SHP77 (cell line): ENCODE measurements at places on chromosomes 11 and 22.
A peak's percentile ranks its signal among the peaks of the same experiment; 100 is the strongest.

DNA sequence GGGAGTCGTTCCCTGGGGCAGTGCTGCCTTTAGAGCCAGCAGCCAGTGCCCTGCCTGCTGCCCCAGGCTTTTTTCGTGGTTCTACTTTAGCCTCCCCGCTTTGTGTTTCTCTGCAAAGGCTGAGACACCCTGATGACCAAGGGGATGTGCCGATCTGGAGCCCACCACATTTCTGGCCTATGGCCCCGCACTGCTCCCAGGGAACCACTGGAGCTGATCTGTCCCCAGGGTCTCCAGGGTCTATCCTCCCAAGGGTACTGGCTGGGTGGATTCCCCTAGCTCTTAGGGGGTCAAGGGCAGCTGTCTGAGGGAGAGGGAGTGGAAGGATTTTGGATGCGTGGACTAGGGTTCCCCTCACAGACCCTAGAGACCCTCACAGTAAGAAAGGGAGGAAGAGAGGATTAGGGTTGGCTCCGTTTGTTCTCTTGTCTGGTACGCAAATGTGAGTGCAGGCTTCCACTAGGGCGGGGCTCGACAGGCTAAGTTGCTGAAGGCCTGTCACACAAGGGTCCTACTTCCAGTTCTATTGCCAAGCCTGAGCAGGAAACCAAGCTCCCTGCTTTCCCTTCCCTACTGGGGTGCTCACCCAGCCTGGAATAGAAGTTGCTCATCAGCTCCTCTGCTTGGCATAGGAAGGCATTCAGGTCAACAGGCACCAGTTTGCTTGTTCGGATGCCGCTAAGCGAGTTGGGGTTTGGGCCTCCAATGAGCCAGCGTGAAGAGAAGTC is 19.3 kb downstream of the TREH start:
- no peak for DNase-seq

GRCh38 chr22:40405178-40406062 is 35.0 kb downstream of the SGSM3 start:
- no peak for DNase-seq

DNA sequence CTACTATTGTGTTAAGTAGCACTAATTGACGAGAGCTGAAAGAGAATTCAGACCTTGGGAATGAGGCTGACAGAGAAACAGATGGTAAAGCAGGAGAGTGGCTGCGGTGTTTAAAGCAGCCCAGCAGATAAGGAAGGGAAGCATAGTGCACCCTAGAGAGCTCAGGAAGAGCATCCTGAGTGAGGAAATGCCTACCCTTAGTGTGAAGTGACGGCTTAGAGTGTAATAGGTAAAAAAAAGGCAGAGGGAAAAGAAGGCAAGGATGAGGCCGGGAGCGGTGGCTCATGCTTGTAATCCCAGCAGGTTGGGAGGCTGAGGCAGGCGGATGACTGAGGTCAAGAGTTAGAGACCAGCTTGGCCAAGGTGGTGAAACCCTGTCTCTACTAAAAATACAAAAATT is 22.4 kb upstream of the ETS1 start:
- no peak for DNase-seq

DNA sequence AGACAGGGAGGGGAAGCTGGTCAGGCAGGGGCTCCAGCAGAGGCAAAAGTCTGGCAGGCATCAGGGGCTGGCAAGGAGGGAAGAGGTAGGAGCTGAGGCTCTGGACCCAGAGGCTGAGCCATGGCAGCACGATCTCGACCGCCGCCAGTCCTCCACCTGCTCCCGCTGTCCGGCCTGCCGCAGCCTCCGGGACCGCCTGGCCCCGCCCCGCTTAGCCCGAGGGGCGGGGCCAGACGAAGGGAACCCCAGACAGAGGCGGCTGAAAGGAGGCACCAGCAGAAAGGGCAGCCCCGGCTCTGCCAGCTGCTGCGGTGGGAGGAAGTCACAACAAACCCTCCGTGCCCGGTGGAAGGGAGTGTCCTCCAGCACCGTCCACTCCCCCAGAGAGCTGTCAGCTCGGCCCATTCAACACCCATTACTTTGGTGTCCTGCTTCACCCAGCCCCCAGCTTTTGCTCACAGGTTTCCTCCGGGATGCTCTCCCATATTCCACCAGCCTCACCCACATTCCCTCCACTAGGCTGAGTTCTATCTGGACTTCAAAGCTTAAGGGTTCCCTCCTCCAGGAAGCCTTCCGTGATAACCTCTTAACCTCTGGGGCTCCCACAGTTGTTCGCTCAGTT is at the start of gene MFNG:
Gene MFNG (minus strand): TSS at position 161 of the 622 bp plus-strand sequence. CDS start 207 bp downstream, outside the sequence.
- peak; percentile 86 for DNase-seq

GRCh38 chr11:83726316-83726715 is 440.1 kb upstream of the CCDC90B start:
- no peak for DNase-seq

DNA sequence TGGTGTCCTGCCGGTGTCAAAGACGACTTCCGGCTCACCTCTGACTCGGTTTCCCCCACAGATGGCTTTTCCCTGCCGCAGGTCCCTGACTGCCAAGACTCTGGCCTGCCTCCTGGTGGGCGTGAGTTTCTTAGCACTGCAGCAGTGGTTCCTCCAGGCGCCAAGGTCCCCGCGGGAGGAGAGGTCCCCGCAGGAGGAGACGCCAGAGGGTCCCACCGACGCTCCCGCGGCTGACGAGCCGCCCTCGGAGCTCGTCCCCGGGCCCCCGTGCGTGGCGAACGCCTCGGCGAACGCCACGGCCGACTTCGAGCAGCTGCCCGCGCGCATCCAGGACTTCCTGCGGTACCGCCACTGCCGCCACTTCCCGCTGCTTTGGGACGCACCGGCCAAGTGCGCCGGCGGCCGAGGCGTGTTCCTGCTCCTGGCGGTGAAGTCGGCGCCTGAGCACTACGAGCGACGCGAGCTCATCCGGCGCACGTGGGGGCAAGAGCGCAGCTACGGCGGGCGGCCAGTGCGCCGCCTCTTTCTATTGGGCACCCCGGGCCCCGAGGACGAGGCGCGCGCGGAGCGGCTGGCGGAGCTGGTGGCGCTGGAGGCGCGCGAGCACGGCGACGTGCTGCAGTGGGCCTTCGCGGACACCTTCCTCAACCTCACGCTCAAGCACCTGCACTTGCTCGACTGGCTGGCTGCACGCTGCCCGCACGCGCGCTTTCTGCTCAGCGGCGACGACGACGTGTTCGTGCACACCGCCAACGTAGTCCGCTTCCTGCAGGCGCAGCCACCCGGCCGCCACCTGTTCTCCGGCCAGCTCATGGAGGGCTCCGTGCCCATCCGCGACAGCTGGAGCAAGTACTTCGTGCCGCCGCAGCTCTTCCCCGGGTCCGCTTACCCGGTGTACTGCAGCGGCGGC is 5.5 kb downstream of the B3GNT6 start:
- no peak for DNase-seq

GRCh38 chr22:39173787-39174497 is 21.5 kb upstream of the CBX7 start:
- DNase-seq, result no peak

DNA sequence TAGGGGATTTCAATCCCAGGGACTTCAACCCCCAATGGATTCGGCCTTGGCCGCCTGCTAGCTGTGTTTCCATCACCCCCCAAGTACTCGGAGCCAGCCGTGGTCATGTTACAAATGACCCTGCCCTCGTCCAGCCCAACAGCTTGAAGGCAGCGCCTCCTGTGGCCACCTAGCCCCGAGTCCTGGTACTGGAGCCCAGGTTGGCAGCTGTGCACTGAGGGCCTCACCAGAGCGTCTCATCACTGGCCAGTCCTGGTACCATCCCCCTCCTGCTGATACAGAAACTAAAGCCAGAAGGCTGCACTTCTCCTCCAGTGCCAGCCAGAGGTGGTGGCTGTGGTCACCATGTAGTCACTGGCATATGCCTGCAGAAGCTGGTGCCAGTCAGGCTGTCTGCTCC is 44.9 kb upstream of the FADD start:
- DNase-seq, result peak; percentile 27

GRCh38 chr11:59219836-59220235 is 7.1 kb upstream of the MPEG1 start:
- DNase-seq, result no peak

DNA sequence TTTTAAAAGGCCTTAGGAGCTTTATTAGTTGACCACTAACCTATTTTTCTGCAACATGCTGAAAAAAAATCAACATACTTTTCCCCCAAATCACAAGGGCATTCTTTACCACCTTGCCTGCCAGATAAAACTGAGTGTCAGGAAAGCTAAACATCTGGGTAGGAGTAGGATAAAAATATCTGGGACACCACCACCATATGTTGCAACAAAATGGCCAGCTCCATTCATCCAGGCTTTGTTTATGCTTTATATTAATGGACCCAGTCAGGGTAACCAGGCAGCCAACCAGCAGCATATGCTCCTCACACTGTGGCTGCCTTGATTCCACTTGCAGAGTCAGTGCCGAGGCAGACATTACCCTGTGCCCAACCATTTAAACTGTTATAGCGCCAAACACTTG is 1024.5 kb downstream of the LRRC4C start:
- no peak for DNase-seq

DNA sequence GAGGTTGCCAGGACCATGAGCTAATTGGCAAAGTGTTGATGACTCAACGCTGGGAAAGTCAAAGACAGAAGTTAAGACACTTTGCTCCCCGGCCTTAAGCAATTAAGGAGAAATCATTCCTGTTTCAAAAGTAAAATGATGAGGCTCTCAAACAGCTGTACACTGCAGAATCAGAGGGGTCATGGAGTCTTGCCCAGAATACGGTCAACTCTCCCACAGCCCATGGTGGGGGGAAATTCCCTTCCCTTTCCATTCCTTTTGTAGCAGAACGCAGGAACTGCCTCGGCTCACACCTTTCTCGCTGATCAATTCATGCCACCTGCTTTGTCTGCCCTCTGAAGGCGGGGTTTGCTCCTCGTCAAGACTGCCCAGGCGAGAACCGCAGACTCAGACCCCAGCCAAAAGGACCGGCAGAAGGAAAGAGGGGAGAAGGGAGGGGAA is 52.8 kb downstream of the MN1 start:
- no peak for DNase-seq
